Fibroblast of skin of abdomen (primary cell): ENCODE measurements at places on chromosomes 5 and 9.

DNA sequence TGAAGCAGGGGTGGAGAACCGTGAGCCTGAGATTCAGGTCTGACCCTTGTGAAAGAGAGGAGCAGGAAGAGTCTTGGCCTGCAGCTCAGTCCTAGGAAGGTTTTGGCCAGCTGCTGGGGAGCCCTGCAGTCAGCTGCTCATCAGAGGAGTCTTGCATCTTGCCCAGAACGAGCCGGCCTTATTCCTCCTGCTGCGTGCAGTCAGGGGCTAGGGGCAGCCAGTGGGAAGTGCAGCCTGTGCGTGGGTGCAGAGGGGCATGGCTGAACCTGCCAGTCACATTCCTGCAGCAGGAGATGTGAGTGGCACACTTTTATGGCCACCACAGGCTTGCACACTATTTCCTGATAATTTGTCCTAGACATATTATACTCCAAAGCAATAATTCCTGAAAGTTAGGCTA, 278.7 kb downstream of the NPR3 start:
- DNase-seq: no peak

- DNase-seq: no peak
Measured at GRCh38 chr5:33332804-33333203, 108.0 kb upstream of the TARS1 start.

DNA sequence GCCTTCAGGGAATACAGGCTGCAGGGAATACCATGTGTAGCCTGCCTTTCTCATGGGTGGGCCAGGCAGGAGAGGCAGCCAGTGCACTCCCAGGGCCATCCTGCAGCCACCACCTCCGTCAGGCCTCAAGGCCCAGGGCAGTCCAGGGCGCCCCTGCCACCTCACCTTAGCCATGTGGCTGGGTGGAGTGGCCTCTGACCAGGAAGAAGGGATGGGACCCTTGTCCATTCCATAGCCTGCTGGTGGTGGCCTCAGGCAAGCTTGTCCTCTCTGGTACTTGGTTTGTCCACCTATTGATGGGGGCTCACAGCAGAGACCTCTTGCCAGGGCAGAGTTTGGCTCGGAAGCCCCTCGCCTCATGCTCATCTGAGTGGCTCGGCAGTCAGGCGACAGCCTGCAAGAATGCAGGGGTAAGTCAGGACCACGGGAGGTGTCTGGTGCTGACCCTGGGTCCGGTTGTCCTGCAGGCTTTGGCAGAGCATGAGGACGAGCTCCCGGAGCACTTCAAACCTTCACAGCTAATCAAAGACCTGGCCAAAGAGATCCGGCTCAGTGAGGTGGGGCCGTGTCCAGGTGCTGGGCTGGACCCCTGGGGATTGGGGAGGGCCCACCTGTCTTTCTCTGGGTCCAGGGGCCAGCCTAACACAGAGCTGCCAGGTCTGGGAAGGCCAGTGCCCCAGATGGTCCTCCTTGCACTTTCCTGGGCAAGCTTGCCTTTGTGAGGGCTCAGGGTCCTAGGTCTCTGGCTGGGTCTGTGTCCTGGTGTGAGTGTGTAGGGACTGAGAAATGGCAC, 82.9 kb downstream of the PHF2 start:
- DNase-seq: no peak

DNA sequence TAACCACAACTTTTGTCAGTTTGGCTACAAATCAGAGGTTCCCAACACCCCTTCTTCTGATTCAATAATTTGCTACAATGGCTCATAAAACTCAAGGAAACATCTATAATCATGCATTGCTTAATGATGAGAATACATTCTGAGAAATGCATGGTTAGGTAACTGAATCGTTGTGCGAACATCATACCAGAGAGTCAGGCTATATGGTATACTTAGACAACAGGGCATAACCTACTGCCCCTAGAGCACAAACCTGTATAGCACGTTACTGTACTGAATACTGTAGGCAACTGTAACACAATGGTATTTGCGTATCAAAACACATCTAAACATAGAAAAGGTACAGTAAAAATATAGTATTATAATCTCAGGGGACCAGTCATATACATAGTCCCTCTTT, 31.0 kb upstream of the RNF38 start:
- DNase-seq: no peak

DNA sequence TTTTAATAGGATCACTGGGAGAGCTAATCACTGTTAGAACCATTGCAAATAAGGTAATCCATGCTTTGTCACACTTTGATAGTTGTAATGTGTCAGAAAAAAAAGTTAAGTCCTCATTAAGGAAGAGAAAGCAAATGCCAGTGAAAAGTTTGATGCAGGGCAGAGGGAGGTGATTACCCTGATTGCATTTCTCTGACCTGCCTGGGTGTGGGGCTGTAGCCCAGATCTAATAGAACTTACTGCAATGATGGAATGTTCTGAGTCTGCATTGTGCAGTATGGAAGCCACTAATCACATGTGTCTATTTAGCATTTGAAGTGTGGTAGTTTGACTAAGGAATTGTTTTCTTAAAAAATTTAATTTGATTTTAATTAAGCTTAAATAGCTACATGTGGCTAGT, 202.7 kb downstream of the ATP10B start:
- no peak for DNase-seq

- peak; percentile 66 for DNase-seq
Measured at GRCh38 chr5:123204251-123204650, 115.2 kb downstream of the PRDM6 start.

DNA sequence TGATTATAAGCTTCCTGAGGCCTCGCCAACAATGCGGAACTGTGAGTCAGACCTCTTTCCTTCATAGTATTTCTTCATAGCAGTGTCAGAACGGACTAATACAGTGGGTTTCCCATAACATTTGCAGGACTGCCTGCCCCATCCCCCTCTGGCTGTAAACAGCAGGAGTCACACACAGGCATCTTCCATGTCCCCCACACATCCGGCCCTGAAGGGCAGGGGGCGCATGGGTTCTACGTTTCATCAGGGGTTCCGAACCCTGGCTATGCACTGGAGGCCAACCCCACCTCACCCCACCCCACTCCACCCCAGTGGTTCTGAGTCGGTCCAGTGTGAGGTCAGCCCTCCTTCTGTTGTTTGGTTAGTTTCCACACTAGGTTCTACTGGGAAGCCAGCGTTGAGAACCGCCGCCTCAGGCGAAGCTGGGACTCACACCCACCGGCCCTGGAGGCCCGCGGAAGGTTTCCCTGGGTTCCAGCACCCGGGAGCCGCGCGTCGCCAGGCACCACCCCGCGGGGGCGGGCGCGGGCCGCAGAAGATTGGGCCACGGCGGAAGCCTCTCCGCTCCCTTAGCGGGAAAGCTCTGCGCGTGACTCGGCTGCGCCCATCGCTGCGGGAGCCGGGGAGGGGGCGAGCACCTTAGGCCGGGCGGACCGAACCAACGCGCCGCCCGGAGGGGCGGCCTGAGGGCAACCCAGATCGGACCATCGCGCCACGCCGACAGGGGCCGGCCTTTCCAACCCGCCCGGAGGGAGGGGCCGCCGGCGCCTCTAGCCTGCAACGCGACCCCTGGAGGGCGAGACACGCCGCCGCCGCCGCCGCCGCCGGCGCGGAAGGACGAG, at the start of gene RUSC2:
TSS of gene RUSC2 (plus strand) at position 799 of the 842 bp plus-strand sequence. CDS start 56,411 bp downstream, outside the sequence.
- peak; percentile 92 for DNase-seq

GRCh38 chr9:116837018-116837989, 150.2 kb downstream of the TRIM32 start:
- no peak for DNase-seq

DNA sequence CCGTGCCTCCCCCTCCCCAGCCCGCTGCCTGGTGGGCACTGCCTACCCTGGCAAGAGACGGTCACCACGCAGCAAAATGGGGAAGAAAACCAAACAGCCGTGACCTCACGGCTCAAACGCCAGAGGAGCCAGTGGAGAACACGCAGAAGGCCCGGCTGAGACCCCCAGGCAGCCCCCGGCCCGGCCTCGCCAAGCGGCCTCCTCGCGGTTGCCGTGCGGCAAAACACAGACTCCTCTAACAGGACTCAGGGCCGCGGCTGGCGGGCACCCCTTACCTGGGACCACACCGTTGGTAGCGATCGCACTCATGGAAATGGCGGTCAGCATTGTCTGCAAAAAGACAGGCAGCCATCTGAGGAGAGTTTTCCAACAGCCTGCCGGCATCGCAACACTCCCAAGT, 23.8 kb downstream of the SLC12A7 start:
- no peak for DNase-seq

GRCh38 chr5:54313311-54314270, 3.2 kb upstream of the ARL15 start:
- DNase-seq: no peak

GRCh38 chr5:37121027-37121426, 128.1 kb downstream of the CPLANE1 start:
- DNase-seq: no peak

DNA sequence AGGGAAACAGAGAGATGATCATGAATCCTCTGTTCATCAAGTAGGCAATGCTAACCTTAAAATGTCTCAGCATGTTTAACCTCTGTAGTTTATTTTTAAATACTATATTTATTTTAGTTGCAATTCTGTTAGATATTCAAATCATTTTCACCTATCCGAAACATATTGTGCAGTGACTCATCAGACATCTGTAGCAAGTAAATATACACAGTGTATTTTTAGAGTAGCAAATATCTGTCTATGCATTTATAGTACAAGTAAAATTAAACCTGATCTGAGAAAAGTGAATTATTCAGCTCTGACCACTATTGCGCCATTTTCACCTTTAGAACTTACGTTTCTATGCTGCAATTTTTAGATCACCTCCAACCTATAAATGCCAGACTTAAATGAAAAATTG, 24.3 kb upstream of the TUSC1 start:
- DNase-seq: no peak

DNA sequence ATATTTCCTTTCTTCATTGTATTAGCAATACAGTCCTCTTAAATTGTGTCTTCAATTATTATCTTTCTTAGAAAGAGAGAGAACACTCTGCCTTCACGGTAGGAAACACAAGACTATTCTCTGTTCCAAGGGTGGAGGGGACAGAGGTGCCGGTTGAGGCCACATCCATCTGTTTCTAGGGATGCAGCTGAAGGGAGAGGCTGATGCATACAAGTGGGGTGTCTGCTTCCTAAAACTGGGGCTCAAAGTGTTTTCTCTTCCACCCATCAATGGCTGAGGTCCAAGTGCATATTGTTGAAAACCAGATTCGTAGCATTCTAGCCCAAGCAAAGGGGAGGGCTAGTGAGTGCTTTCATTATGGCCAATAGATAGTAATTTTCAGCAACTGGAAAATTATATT, 9.5 kb downstream of the IRX2 start:
- DNase-seq: peak; percentile 22

GRCh38 chr5:42483472-42484154, 60.4 kb downstream of the GHR start:
- no peak for DNase-seq

DNA sequence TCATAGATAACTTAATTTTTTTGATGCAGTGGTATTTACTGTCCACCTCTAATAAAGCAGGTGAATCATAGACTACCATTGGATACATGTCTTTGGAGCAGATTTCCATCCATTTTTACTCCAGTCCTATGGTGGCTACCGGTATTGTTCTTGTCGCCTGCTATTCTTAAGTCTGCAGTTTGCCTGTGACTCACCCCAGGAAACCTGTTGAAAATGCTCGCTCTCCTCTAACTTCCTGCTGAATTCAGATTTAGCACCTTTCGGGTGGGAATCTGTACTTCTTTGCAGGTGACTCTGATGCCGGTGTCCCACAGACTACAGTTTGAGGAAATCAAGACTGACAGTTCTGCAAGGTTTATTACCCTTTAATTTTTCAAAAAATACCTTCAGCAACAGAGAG, 58.8 kb upstream of the DHFR start:
- DNase-seq: no peak

GRCh38 chr5:55634209-55634805, 77.8 kb downstream of the SLC38A9 start:
- peak; percentile 74 for DNase-seq

- DNase-seq: no peak
Measured at GRCh38 chr5:116578676-116579075, 4.1 kb upstream of the SEMA6A start.

DNA sequence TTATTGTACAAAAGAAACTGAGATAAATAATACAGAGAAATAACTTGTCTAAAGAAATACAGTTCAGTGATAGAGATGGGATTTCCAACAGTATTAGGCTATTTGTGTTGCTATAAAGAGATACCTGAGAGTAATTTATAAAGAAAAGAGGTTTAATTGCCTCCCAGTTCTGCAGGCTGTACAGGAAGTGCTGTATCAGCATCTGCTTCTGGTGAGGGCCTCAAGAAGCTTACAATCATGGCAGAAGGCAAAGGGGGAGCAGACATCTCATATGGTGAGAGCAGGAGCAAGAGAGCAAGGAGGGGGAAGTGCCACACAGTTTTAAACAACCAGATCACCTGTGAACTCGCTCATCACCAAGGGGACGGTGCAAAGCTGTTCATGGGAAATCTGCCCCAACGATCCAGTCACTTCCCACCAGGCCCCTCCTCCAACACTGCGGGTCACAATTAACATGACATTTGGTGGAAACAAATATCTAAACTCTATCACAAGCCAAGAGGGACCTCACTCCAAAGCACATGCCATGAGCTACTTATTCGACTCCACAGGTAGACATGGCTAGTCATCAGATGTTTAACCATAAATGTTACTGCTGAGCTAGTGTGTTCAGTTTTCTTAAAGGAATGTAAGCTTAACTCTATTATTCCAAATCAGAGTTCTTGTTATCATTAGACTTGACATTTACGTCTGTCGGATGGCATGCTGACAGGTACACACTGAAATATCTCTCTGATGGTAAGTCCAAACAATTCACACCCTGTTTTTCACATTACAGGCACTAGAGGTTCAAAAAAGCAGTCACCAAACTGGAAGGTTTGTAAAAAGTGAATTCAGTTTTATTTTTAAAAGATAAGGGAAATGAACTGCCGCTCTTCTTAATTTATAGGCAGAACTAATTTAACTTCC, 82.2 kb downstream of the AUH start:
- DNase-seq: no peak

DNA sequence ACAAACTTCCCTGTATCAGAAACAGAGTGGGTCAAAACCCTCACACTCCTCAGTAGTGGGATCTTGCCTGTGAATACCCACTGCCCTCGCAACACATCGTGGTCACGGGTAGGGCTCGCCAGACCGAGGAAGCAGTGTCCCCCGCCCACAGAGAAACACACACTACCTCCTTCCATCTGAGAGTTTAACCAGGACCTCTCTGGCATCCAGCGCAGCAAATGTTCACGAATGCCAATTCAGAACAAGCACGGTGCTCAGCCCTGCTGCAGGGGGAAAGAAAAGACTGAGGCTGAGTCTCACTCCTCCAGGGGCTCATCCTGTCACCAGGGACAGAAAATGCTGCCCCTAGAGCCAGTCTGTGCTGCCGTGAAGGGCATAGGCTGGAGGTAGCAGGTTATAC, 42.5 kb upstream of the SYNPO start:
- no peak for DNase-seq

- DNase-seq: peak; percentile 71
Measured at GRCh38 chr9:17349831-17350230, 215.0 kb downstream of the CNTLN start.
